Common myeloid progenitor, CD34-positive (primary cell): ENCODE measurements at places on chromosomes 7 and 10.

GRCh38 chr10:482051-482501 is 207.4 kb downstream of the DIP2C start:
- H3K36me3 ChIP-seq: no peaks in the 10 kb centered on the region
- H3K27me3 ChIP-seq: peaks cover 5% of the 10 kb centered on the region
- H3K4me3 ChIP-seq: no peak overlapping the region
- no peak for DNase-seq

- H3K27me3 ChIP-seq: no peaks in the 10 kb centered on the region
- H3K4me3 ChIP-seq: no peak overlapping the region
- no peak for DNase-seq
- no peak overlapping the region for H3K27ac ChIP-seq
- H3K4me1 ChIP-seq: no peaks in the 10 kb centered on the region
Measured at GRCh38 chr7:92020636-92021035, 80.0 kb downstream of the AKAP9 start.

- H3K27me3 ChIP-seq: no peaks in the 10 kb centered on the region
- H3K36me3 ChIP-seq: peaks cover 43% of the 10 kb centered on the region
- no peaks in the 10 kb centered on the region for H3K4me1 ChIP-seq
- H3K4me3 ChIP-seq: no peak overlapping the region
Measured at GRCh38 chr7:4758111-4758510, 17.3 kb upstream of the AP5Z1 start.

GRCh38 chr10:86372119-86372783 is 5.7 kb upstream of the GRID1 start:
- no peaks in the 10 kb centered on the region for H3K4me1 ChIP-seq
- H3K36me3 ChIP-seq: no peaks in the 10 kb centered on the region
- no peak overlapping the region for H3K27ac ChIP-seq
- no peak overlapping the region for H3K4me3 ChIP-seq
- no peak for DNase-seq

DNA sequence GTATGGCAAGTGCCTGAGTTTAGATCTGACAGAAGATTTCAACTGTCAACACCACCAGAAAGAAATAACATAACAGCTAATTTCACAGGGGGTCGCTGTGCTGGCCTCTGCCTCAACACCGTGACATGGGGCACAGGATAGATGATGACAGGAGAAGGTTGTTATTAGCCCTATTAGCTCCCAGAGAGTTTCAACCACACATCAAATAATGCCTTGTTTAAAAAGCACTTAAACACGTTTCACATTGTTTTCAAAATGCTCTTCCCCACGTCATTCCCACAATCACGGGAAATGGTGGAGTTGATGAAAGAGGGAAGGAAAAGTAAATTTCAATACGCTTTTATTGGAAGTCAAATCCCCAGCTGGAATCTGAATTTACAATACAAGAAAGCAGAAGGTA is 184.7 kb downstream of the MAGI2 start:
- no peaks in the 10 kb centered on the region for H3K36me3 ChIP-seq
- H3K27ac ChIP-seq: no peak overlapping the region
- H3K4me1 ChIP-seq: no peaks in the 10 kb centered on the region

- H3K36me3 ChIP-seq: no peaks in the 10 kb centered on the region
- no peak overlapping the region for H3K27ac ChIP-seq
- no peak overlapping the region for H3K4me3 ChIP-seq
- no peaks in the 10 kb centered on the region for H3K4me1 ChIP-seq
Measured at GRCh38 chr7:45988405-45989057, 67.5 kb upstream of the IGFBP3 start.
